ENCODE measurements at places on chromosomes 2 and 18.

DNA sequence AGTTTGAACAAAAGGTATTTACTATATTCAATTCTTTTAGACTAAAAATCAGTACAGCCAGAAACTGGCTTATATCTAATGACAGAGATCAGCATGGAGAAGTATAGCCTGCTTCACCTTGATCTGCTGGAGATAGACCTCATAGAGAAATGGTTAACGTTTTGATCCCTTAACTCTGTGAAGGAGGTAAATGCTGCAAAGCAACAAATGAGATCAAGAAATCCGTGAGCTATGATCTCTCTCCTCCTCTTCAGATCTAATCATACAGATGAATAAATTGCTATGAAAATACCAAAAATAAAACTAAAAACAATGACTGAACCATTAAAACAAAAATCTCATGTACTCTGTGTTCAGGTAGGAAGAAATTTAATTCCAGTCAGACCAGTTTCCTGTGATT is 42.8 kb downstream of the KLHL14 start:
- DNase-seq: no peak

- no peak for DNase-seq
These were observed 128.3 kb upstream of the ATP5MC3 start for GRCh38 chr2:175309799-175310198.

GRCh38 chr2:11530864-11531465 is 2.9 kb upstream of the GREB1 start:
- no peak for DNase-seq

DNA sequence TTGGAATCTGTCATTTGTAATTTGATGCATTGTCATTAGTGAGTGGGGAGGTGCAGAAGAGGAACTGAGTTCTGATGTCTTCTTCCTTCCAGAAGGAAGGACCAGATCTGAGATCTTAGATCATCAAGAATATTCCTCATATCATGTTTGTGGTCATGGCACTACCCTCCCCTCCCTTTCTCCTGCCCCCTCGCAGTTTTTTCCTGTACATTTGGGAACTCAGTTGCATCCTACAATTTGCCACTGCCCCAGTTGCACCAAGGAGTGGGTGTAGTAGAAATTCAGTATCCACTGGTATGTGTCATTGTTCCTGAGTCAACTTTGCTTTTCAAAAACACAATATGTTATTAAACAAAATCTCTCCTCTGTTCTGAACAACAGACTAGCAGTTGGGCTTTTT is 26.6 kb upstream of the ACVR1 start:
- no peak for DNase-seq
